Fibroblast of skin of abdomen (primary cell): ENCODE measurements at places on chromosomes 6 and 20.

DNA sequence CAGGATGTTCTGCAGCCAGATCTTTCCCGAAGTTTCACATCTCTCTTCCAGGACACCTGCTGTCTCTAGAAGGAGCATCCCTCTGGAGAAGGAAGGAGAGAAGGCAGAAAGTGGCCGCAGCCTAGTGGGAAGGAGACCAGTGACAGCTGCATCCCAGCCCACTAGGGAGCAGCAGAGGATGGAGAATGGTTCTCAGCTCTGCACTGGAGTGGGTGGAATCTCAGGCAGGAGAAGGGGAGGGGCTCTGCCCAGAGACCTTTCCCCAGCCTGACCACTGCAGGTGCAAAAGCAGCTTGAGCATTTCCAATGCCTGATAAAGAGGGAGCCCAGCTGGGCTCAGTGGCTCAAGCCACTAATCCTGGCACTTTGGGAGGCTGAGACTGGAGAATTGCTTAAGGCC, 32.3 kb downstream of the NCR2 start:
- DNase-seq = peak; percentile 52

DNA sequence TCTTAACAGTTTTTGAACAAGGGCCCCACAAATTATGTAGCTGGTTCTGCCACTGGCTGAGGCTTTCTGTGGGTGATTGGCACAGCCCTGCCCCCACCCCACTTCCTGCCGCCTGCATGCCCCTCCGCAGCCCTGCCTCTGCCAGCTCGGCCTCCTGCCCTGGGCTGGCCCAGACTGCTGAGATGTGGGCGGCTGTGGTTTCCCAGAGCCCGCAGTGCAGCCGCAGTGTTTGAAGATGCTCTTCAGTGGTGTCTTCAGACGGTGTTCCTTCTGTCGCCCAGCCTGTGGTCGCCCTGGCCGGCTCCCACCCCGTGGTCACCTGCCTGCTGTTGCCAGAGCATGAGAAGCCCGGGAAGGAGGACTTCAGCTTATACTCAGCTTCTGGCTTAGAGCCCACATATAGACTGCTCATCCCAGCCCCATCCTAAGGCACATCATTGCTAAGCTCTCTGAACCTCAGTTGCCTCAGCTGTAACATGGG, 154.3 kb downstream of the VEGFA start:
- DNase-seq = peak; percentile 38

DNA sequence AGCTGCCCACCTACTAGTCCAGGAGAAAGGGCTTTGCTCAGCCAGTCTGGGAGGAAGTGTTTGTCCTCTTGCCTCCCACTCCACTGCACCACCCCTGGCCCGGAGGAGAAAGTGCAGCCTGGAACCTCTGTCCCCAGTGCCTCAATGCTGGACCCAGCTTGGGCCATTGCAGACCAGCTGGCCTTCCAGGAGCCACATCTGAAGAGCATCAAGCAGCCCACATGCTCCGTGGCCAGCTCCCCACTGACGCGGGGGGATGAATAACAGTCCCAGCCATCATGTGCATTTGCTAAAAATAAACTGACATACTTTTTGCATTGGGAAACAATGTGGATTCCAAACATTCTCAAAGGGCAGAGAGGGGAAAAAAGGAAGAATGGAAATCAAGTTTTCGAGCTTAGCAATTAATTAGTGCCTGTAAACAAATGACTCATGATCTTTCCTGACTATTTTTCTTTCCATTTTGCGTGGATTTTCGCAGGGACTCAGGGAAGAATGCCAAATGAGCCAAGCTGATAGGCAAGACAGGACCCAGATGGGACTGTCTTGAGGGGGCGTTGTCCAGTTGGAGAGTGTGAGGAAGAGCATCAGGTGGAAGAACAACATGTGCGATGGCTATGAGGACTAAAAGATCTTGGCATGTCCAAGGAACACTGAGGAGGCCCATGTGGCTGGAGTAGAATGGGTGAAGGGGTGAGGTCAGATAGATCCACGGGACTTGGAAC, 34.1 kb downstream of the CEBPB start:
- peak; percentile 90 for DNase-seq

DNA sequence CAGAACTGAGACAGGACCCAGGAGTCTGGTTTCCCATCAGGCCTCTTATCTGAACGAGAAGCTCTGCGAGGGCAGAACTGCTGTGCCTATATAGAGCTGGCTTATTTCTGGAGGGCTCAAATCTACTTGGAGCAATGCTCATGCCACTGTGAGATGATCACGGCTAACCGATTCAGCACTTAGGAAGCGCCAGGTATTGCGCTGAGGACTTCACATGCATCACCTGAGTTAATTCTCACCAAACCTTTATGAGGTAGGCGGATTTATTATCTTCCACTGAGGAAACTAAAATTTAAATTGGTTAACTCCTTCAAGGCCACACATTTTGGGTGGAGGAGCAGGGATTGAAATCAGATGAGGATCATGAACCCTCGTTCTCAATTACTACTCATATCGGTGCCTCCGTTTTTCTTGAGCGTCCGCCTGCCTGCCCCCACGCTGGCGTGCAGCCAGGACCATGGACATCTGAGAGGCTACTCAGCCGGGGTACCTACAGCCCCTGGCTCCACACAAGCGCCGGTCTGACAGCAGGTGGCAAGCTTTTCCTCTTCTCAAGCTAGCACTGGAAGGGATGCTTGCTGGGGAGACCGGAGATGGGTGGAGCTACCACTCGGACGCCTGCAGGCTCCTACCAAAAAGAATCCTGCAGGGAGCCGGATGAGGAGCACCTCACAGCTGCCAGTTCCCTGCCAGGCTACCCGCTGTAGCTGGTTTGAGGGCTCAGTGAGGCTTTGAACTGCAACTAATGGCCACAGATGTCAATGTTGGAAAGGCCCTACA, 1.0 kb upstream of the PCIF1 start:
- DNase-seq = peak; percentile 70

- DNase-seq = no peak
These were observed 126.8 kb downstream of the IPCEF1 start for GRCh38 chr6:154229786-154230185.

- peak; percentile 56 for DNase-seq
These were observed at the start of gene ADGB for GRCh38 chr6:146598772-146599405. TSS of gene ADGB (plus strand) at chr6:146598972. CDS start at chr6:146599041, 69 bp downstream.

DNA sequence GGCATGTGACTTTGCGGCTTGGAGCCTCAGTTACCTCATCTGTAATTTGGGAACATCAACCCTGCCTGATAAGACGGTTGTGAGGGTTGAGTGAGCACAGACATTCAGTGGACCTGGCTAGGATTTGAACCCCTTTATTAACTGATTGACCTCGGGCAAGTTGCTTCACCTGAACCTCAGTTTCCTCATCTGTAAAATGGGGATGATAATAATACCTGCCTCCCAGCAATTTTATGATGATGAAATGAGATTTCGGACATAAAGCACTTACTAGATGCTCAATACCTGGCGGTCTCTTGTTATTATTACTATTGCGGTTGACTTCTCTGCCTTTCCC, 51.5 kb downstream of the CEBPB start:
- no peak for DNase-seq

- DNase-seq = no peak
These were observed 43.9 kb upstream of the PRND start for GRCh38 chr20:4677846-4678245.

GRCh38 chr20:7926767-7927166, 13.5 kb downstream of the HAO1 start:
- peak; percentile 48 for DNase-seq

DNA sequence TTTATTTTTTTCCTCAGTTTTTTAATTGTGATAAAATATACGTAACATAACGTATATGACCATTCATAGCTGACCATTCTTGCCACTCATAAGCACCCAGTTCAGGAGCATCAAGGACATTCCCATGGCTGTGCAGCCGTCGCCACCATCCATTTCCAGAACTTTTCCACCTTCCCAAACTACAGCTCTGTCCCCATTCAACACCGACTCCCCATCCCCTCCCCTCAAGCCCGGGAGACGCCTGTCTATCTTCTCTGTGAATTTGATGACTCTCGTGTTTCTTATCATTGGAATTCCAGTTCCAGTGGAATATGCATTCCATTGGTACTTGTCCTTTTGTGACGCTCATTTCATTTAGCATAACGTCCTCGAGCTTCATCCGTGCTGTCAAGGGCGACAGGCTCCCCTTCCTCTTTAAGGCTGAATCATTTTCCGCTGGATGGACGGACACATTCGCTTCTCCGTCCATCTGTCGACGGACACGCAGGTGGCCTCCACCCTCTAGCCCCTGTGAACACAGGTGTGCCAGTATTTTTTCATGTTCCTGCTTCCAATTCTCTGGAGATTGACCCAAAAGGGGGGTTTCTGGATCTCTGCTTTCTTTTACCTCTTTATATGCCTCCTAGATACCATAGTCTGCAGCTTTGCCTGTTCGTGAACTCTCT, 88.1 kb downstream of the YTHDF1 start:
- DNase-seq = no peak

DNA sequence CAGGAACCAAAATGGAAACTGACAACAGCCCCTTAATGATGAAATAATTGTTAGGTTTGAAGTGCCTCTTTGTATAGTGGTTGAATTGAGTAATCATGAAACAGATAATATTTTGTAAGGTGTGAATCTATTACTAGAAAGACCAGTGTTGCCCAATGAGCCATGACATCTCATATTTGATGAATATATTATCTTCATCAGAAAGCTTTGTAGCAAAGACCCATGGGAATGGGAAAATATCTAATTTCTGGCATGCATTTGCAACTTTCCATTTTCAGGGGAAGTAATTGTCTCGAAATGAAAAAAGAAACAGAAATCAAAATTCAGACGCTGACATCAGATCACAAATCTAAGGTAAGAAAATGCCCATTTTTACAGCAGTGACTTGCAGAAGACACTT, 57.3 kb upstream of the LAMP5 start:
- no peak for DNase-seq

- DNase-seq = no peak
These were observed 42.0 kb downstream of the ADGRB3 start for GRCh38 chr6:68677058-68677457.

- DNase-seq = no peak
These were observed 18.0 kb downstream of the KHDC1L start for GRCh38 chr6:73207221-73207837.

- DNase-seq = peak; percentile 58
These were observed 82.7 kb upstream of the FOXC1 start for GRCh38 chr6:1527073-1527457.

DNA sequence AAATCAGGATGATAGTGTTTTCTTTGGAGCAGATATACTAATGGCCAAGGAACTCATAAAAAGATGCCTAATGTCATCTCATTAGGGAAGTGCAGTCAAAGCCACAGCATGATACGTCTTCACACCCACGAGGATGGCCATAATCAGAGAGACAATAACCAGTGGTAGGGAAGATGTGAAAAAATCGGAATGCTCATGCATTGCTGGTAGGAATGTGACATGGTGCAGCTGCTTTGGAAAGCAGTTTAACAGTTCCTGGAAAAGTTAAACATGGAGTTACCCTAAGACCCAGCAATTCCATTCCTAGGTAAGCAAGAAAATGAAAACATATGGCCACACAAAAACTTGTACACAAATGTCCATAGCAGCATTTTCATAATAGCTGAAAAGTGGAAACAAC, 29.9 kb downstream of the BCAS1 start:
- no peak for DNase-seq

- no peak for DNase-seq
These were observed 8.3 kb downstream of the CCM2L start for GRCh38 chr20:32018269-32019155.

DNA sequence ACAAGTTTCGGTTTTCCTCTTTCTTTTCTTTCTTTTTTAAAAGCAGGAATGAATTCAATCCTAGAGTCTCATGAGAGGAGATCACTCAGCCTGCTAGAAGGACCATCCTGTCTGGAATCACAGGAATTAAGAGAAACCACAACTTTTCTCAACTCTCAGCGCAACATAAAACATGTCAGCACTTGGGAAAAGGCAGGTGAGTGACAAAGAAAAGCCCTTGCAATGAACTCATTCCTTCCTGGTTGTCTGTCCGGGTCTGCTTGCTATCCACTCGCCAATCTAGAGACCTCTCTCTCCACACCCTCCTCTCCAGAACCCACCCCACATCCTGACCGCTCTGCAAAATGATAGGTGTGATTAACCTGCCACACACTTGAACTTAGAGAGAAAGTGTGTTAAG, 253.8 kb downstream of the LY86 start:
- peak; percentile 51 for DNase-seq

GRCh38 chr6:11923621-11924020, 88.5 kb upstream of the HIVEP1 start:
- DNase-seq = peak; percentile 35

DNA sequence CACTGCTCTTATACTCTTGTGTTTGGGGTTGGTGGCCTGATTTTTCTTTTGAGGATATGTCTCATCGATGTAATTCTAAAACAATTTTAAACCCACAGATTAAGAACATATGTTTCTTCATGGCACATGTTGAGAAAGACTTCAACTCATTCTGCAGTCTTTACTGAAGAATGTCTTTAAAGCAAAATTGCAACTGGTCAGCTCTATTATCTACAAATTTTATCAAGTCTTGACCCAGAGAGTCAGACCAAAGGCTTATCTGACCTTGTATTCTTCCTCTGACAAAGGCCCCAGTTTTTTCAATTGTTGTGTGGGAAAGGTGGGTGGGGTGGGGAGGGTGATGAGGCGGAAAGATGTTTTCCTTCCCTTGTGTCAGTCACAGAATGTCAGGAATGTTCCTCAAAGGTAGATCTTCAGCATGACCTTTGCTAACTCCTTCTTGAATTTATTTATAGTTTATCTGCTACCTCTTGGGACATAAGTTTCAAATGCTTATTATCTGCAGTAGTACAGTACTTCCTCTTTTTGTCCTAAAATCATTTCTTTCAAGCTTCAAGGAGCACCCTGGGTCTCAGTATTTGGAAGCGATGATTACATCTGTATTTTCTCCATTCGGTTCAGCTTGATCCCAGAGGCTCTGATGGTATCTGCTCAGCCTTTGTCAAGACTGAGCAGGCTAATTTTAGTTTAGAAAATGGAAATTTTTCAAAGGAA, 63.2 kb upstream of the TIAM2 start:
- peak; percentile 86 for DNase-seq

DNA sequence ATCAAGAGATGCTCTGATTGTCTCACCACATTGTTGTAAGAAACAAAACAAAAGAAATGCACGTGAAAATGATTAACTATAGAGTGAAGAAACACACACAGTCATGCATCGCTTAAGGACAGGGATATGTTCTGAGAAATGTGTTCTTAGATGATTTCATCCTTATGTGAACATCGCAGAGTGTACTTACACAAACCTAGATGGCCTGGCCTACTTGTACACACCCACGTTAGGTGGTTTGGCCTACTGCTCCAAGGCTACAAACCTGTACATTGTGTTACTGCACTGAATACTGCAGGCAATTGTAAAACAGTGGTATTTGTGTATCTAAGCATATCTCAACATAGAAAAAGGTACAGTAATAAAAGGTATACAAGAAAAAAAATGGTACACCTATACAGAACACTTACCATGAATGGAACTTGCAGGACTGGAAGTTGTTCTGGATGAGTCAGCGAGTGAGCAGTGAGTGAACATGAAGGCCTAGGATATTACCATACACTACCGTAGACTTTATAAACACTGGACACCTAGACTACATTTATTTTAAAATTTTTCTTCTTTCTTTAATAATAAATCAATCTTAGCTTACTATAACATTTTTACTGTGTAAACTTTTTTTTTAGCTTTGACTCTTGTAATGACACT, 48.6 kb downstream of the FKBP5 start:
- DNase-seq = peak; percentile 17
